ENCODE measurements at places on chromosomes 16 and 17.

DNA sequence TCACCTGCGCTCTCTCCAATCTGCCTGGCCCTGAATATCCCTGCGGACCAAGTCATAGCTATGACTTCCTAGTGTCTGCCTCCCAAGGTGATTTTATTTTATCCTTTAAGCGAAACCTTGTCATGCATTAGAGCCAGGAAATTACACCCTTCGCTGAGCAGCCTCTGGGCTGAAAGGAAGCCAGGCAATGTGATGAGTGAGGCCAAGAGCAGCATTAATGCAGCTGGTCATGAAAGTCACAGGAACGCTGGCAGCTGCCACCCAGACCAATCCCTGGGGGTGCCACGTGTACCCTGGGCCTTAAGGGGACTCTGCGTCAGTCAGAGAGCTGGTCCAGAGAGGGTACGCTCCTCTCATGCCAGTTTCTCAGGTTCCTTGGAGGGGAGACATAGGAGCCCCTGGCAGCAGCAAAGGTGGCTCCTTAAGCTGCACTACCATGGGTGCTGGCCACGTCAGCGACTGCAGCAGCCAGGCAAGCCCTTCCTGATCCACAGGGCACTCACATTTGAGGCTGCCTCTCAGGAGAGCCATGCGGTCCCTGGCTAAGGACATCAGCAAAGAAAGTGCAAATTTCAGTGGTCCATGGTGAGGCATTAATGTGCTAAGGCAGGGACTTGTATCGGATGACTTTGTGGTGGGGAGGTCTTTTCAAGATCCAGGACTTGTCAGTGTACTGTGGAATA, 42.7 kb upstream of the WSCD1 start:
- DNase-seq, result no peak

DNA sequence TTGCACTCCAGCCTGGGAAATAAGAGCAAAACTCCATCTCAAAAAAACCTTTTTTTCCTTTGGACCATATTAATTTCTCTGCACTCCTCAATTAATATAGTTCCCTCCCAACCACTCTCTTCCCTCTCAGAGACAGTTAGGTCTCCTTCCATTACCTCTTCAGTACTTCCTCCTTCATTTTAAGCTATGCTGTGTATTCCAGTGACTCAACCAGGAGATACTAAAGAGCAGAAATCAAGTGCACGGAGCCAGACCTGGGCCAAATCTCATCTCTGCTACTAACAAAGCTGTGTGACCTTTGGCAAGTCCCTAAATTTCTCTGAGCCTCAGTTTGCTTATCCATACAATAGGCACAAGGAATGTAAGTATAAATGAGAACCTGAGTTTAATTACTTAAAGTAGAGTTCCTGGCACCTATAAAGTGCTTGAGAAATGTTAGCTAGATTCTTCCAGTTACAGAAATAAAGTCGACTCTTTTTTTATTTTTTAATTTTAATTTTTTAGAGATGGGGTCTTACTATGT, 8.5 kb downstream of the PECAM1 start:
- DNase-seq, result no peak

DNA sequence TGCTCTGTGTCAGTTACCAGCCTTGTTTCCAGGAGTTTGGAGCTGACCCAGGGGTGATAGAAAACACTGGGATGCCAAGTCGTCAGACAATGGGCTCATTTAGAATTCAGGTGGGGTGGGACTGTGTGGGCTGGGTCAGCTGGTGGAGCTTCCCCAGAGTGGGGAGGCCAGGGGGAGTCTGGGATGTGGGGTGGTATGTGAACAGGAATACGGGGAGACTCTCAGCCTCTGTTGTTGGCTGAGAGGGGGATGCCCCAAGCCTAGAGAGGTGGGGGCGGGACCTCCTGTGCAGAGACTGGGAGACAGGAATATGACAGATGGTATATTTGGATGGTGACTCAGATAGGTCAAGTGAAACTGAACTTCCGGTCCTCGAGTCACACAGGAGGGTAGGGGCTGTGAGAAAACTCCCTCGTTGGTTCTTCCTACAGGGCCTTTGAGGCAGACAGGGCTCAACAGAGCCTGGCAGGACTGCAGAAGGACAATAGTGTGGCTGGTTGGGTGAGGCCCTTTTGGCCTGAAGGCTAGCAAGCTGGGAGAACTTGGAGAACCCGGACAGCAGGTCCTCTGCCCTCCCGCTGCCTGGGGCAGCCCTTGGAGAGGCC, 23.7 kb downstream of the CDH1 start:
- DNase-seq, result peak; percentile 41

- no peak for DNase-seq
Observed at GRCh38 chr17:42378959-42379594, 9.2 kb downstream of the STAT3 start.

- DNase-seq, result peak; percentile 67
Observed at GRCh38 chr16:79607587-79607986, 7.0 kb upstream of the MAF start.

DNA sequence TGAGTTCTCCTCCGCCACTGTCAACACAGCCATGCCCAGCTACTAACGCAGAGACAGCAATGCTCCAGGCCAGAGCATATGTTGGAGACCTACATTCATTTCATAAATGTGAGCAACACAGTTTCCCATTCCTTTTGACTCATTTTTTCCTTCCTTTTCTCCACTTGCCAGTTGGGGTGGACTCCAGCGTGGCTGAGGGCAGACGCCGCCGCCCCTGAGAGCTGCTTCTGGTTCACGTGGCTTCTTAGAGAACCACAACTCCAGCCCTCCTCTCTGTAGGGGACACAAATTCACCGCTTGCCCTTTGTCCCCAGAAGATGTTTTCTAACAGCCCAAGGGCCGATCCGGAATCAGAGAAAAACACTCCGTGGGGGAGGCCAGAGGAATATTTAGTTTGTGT, 45.8 kb upstream of the ZCCHC14 start:
- peak; percentile 51 for DNase-seq

DNA sequence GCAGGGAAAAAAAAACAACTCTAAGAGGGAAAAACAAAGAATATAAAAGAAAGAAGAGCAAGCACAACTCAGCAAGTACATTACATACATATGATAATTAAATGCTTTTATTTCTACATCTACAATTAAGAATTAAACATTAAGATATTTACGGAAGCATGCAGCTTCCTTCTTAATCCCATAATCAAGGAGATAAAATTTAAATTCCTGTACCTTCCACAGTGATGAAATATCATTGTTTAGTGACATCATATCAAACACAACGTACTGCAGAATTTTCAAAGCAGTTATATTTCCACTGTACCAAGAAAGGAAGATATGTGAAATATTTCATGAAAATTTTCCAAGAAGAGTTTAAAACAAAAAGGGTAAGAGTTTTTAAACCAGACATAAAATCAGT, 26.0 kb downstream of the KANSL1 start:
- DNase-seq, result no peak

DNA sequence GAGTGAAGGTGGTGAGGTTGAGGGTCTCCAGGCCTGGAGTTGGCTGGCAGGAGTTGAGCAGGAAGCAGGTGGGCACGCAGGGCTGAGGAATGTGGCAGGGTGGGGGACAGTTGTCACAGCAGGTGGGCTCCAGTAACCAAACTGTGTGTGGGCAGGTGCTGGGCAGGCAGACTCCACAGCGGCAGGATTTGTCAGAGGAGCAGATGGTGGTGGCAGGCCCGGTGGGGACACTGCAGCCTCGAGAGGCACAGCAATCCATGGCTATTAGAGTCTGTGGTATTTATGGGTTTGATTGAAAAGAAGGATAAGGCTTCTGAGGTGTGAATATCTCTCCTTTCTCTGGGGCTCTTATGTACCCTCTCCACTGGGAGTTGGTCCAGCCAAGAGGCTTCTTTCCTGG, at the start of gene KRTAP3-3:
KRTAP3-3 (minus strand) TSS at position 326 of the 400 bp plus-strand sequence; CDS start at position 259, 67 bp downstream.
- DNase-seq, result no peak

DNA sequence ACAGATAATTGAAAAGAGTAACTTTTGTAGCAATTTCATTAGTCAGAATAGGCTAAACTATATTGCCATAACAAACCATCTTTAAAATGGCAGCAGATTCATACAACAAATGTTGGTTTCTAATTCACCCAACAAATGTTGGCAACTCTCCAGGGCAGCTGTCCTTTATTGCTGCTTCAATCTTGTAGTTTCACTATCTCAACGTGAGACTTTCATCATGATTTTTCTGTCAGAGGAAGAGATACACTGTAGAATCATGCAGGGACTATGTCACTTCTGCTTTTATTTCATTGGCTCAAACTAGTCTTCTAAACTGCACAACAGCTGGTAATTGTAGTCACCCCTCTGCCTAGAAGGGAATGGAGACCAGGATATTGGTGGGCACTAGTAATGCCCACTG, 174.2 kb downstream of the TANC2 start:
- DNase-seq, result peak; percentile 48

DNA sequence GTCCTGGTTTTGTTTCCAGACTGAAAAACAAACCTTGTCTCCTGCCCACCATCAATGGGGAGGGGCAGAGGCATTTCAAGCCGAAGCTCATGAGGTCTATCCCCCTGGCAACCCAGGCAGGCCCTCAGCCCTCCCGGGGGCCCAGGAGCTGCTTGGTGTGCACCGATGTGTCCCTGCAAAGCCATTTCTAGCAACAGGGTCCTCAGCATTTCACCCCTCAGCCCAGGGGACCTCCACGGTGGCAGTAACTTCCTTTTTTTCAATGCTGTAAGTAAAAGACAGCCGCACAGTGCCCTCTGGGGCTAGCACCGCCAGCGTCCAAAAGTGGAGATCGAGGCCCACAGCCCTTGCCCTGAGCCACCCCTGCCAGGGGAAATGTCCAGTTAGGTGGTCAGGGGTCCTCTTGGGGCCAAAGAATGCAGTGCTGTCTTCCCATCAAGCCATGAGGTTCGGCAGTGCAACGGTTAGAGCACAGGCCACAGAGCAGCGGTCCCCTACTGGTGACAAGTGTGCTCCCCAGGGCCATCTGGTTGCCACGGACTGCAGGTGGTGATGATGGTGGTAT, 79.9 kb downstream of the LITAF start:
- no peak for DNase-seq

- DNase-seq, result no peak
Observed at GRCh38 chr17:83032781-83033180, 46.6 kb upstream of the METRNL start.

DNA sequence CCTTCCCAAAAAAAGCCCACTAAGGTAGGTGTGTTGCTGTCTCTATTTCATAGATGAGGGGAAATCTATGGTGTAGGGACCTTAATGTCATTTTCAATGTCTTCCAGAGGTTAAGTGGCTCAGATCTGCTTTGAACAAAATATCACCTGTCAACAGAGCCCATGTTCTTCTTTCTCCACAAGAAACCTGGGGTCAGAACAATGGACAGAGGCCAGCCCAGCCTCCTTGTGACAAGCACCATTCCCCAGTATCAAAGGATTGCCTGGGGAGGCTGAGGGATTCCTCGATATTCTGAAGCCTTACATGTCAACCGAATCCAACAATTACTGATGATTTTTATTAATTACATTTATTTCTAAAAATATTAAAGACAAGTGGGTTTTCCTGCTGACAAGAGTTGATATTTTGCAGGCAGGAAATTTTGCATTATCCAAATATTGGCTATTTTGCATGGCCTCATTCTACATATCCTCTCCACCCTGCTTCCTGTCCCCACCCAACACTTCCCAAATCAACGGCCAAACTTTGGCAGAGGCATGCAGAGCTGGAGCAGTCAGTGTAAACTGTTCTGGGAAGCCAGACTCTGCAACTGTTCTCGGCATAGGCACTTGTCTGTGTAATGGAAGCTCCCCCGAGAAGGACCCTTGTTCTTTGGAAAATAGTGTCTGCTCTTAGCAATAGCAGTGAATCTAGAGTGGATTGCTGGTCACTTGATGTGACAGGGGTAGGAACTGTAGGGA, 281.5 kb downstream of the HS3ST3A1 start:
- no peak for DNase-seq

GRCh38 chr17:38364741-38365140, 13.1 kb downstream of the SOCS7 start:
- DNase-seq, result no peak

GRCh38 chr17:43562679-43563599, 16.8 kb upstream of the ETV4 start:
- DNase-seq, result no peak
